ENCODE measurements at places on chromosomes 11 and 22.

DNA sequence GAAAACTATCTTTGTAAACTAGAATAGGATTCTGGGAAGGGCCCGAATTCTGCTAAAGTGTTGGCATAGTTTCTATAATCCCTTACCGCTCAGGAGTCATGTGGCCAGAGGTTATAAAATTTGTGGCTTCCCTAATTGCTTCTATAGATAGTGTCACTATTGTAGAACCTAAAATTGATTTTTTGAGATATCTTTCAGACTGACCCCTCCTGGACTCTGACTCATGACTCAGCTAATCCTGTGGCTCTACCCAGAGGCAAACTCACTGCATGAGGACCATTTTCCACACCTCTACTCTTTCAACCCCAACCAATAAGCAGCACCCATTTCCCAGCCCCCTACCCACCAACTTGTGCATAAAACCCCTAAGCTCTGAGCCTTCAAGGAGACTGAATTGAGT lies 61.8 kb upstream of the PRSS23 start:
- DNase-seq, result no peak

- peak; percentile 24 for DNase-seq
Measured at GRCh38 chr11:27281740-27282590, 81.0 kb downstream of the CCDC34 start.

GRCh38 chr11:35620795-35621194 lies 2.5 kb downstream of the FJX1 start:
- no peak for DNase-seq

DNA sequence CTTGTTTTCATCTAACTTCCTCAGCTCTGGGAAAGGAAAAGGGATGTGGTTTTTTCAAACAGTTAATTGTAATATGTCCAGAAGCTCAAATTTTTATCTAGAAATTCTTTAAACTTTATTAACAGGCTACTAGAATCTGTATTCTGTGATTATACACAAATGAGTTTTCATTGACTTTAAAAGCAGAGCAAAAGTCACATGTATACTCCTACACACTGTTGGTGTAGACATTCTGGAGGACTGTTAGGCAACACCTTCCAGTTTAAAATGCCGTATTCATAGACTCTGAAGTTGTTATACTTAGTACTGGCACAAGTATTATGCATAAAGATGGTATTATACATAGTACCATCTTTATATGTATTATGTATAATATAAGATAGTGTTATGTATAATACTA lies 64.9 kb downstream of the SPECC1L start:
- DNase-seq, result no peak

DNA sequence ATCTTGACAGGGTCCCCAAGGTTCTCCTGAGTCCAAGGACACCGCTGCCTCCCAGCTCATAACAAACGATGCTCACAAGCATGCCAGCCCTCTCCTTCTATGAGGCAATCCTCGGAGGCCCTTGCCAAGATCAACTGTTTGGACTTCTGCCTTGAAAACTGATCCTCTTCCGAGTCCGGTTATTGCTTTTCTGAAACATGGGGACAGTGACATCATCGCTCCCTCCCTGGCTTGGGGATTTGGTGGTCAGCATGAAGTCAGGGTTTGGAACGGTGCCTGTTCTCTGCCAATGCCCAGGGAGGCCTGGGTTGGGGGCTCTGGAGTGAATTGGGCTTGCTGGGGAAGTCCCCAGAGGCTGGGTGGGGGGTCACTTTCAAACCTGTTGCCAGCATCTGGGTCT lies 149.3 kb downstream of the FBXO7 start:
- DNase-seq, result peak; percentile 93

- no peak for DNase-seq
Measured at GRCh38 chr11:117375960-117376359, 48.3 kb downstream of the CEP164 start.

DNA sequence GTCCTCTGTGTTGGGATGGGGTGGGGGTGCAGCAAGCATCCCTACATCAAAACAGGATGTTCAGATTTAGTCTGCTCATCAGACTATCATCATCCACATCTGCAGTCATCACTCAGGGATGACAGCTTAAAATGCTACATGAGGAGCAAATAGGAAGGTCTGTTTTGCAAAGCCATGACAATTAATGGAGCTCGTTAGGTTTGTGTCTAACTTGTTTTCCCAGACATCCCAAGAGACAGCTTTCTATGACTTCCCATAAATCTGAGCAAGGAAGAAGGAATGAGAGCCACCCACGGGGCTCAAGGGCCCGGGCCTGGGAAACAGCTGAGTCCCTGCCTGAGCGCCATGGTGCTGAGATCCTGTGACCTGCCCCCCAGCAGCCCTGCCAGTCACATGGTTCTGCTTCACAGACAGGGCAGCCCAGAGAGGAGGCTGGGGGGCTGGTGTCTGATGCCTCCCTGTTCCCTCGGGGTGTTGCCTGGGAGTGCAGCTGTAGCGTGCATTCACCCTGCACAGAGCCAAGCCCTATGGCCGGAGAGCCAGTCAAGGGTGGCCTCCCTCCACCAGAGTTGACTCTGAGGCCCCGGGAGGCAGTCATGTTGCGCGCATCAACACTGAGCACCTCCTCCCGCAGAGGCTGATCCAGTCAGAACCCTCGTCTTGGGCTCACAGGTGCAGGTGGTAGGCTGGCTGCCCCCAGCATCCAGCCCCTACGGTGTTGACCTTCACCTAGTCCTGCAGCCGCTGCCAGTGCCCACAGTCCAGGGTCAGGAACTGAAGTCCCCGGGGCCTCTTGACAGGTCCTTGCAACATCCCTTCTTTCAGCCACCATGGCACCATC lies 12.1 kb downstream of the DERL3 start:
- no peak for DNase-seq

GRCh38 chr11:79536155-79536917 lies 95.5 kb upstream of the TENM4 start:
- no peak for DNase-seq

- DNase-seq, result no peak
Measured at GRCh38 chr22:36612458-36612857, 83.5 kb upstream of the EIF3D start.

DNA sequence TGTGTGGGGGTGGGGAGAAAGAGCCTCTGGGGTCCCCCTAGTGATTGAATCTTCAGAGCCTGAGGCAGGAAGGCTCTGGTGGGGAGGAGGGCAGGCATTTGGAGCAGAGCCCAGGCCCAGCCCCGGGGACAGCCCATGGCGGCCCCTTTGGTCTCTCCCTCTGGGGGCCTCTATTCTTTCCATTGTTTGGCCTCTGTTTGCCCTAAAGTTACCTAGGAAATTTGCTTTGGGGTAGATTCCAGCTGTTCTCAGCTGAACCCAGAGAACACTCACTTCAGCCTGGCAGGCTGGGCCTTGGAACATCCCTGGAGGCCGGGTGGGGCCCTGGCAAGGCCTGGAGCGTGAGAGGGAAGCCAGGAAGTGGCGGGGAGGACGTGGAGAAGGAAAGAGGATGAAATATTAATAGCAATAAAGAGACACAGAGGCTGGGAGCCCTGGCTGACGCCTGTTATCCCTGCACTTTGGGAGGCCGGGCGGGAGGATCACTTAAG lies 22.9 kb upstream of the A4GALT start:
- peak; percentile 85 for DNase-seq

DNA sequence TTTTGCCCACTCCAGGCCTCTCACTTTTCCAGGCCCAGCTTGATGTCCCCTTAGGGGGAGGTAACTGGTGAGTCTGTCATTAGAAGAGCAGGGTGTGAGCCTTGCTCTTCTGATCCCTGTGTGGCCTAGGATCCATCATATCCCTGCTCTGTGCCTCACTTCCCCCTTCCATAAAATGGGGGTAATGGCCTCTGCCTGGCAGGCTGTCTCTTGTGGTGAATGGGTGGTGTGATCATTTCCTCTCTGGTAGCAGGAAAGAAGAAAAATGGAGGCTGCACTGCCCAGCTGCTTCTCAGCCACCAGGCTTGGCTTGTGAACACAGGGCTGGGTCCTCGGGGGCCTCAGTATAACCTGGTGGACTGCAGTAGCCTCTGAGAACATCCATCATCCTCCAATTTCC lies 5.6 kb downstream of the ARHGEF17 start:
- no peak for DNase-seq

GRCh38 chr11:85525686-85526085 lies 101.5 kb downstream of the DLG2 start:
- no peak for DNase-seq

DNA sequence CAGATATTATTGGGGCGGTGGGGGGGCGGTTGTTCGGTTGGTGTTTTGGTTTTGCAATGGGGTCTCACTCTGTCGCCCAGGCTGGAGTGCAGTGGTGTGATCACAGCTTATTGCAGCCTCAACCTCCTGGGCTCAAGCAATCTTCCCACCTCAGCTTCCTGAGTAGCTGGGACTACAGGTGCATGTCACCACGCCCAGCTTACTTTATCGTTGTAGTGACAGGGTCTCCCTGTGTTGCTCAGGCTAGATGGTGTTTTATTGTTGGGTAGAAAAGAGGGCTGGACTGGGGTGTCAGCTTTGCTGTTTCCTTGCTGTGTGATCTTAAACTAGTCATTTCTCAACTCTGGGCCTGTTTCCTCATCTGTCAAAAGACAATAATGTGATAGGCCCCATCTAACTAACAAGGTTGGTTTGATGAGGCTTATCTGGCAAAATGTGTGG lies 17.5 kb upstream of the MYH9 start:
- no peak for DNase-seq

DNA sequence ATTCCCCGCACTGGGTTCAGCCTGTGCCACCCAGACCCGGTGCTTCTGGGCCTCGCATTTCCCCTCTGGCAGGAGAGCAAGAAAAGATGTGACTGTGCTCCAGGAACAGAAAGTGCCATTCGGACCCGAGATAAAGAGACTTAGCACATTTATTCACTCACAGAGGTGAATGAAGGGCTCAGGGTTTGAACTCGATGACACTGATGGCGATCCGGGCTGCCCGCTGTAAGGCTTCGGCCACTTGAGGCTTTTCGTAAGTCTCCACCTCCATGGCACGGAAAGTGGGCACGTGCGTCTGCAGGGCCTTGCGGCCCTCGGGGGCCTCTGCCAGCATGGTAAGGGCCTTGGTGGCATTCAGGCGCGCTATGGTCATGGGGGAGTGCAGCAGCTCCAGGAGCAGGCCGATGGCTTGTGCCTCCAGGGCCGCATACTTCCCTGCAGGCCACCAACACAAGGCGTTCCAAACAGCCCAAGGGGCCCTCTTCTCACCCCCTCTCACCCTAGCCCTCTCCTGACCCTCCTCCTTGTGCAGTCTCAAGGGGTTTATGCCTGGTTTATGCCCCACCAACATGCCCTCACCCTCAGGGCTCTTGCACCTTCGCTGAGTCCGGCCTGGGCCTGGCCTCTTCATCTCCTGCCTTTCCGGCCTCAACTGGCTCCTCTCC lies 10.9 kb upstream of the GNAZ start:
- no peak for DNase-seq

- DNase-seq, result no peak
Measured at GRCh38 chr11:115334932-115335788, 169.1 kb downstream of the CADM1 start.

DNA sequence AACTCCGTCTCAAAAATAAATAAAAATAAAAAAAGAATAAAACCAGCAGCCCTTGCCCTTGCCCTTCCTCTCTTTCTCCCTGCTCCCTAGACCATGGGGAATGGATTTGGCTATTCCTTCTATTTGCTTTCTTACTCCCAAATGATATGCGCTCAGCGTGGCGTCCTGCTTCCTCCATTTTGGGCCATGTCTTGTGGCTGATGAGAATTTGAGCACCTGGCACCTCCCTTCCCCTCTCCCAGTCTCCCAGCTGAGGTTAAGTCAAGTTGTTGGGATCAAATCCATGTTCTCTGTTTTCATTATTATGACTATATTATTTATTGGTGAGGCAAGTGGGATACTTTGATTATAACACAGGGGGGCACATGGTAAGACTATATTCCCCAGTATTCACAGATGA lies 10.8 kb upstream of the CTTN start:
- DNase-seq, result no peak

- DNase-seq, result no peak
Measured at GRCh38 chr11:90737444-90738050, 514.7 kb upstream of the CHORDC1 start.

GRCh38 chr11:33266393-33267215 lies 9.4 kb downstream of the HIPK3 start:
- DNase-seq, result no peak

- no peak for DNase-seq
Measured at GRCh38 chr11:81470446-81470845, 1263.2 kb downstream of the FAM181B start.

DNA sequence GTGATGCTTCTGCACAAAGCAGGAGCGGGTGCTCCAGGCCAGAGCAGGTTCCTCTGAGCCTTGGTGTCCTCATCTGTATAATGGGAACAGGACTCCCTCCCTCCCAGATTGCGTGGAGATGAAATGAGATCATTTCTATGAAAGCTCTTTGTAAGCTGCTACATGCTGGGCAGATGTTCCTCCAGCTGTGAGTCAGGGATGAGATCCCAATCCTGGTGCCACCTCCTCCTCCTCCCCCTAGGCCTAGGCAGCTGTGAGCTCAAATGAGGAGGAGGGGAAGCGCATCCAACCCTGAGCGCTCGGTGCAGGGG lies 7.0 kb upstream of the CABP2 start:
- no peak for DNase-seq

GRCh38 chr11:94926698-94927237 lies 46.6 kb downstream of the CWC15 start:
- DNase-seq, result peak; percentile 85

DNA sequence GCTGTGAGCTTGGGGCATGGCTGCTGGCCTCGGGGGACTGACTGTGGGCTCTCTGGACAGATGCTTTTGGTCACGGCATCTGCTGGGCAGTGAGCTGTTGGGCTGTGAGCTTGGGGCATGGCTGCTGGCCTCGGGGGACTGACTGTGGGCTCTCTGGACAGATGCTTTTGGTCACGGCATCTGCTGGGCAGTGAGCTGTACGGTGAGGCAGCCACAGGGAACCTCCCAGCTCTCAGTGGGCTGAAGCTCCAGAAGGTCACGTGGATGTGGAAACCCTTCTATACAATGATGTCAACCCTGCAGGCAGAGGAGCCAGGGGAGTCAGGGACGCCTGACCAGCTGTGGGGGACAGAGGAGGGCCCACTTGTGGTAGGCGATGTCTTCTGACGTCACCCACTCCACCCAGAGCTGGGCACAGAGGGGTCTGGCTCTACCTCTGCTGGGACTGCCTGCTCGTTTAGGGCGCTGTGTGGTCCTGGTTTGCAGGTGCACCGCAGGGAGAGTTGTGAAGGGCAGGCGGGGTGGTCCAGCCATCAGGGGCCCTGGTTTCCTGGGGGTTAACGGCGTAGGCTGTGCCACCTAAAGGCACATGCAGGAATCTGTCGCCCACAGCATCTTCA lies 1331.3 kb downstream of the BRD1 start:
- DNase-seq, result no peak

Data from tibial nerve (tissue), 4 donors.